ENCODE measurements at places on chromosomes 13 and 19.

DNA sequence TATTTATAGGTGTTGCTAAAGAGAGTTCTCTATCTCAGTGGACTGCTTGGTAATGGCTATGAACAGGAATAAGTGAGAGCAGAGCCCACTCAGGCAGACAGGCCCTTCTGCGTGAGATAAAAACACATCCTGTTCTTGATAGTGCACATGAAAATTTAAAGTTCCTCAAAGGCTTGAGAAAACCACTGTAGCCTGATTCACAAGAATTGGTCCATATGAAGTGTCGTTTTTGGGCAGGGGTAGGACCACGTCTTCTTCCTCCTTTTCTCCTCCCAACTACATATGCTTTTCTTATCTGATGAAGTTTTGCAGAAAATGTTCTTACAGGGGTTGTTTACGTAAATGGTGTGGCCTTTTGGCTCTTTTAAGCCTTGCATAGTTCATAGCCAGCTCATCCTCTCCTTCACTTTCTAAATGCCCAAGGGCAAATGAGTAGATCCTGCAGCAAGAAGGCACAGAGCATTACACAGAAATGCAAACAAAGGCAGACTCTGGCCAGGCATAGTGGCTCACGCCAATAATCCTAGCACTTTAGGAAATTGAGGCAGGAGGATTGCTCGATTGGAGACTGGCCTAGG, 53.8 kb downstream of the RNF6 start:
- no peak for DNase-seq
- no peaks in the 10 kb centered on the region for H3K36me3 ChIP-seq
- peaks cover 8% of the 10 kb centered on the region for H3K27me3 ChIP-seq
- H3K4me3 ChIP-seq = no peak overlapping the region
- H3K27ac ChIP-seq = no peak overlapping the region

- H3K36me3 ChIP-seq = no peaks in the 10 kb centered on the region
- H3K4me3 ChIP-seq = peak overlapping the region; percentile 65
- DNase-seq = peak; percentile 70
- peaks cover 28% of the 10 kb centered on the region for H3K27me3 ChIP-seq
- H3K4me1 ChIP-seq = peaks cover 26% of the 10 kb centered on the region
- no peak overlapping the region for H3K27ac ChIP-seq
These were observed 1.6 kb downstream of the DACT3 start for GRCh38 chr19:46659151-46660007.

- no peak overlapping the region for H3K27ac ChIP-seq
- H3K36me3 ChIP-seq = no peaks in the 10 kb centered on the region
- no peak overlapping the region for H3K4me3 ChIP-seq
- H3K4me1 ChIP-seq = peaks cover 49% of the 10 kb centered on the region
- no peaks in the 10 kb centered on the region for H3K27me3 ChIP-seq
- no peak for DNase-seq
These were observed 7.5 kb downstream of the DOCK9 start for GRCh38 chr13:98970330-98970729.

GRCh38 chr19:16885166-16885565, 3.6 kb upstream of the F2RL3 start:
- H3K27me3 ChIP-seq = peaks cover 6% of the 10 kb centered on the region
- no peak for DNase-seq
- peaks cover 7% of the 10 kb centered on the region for H3K36me3 ChIP-seq
- H3K4me3 ChIP-seq = no peak overlapping the region
- H3K27ac ChIP-seq = no peak overlapping the region

DNA sequence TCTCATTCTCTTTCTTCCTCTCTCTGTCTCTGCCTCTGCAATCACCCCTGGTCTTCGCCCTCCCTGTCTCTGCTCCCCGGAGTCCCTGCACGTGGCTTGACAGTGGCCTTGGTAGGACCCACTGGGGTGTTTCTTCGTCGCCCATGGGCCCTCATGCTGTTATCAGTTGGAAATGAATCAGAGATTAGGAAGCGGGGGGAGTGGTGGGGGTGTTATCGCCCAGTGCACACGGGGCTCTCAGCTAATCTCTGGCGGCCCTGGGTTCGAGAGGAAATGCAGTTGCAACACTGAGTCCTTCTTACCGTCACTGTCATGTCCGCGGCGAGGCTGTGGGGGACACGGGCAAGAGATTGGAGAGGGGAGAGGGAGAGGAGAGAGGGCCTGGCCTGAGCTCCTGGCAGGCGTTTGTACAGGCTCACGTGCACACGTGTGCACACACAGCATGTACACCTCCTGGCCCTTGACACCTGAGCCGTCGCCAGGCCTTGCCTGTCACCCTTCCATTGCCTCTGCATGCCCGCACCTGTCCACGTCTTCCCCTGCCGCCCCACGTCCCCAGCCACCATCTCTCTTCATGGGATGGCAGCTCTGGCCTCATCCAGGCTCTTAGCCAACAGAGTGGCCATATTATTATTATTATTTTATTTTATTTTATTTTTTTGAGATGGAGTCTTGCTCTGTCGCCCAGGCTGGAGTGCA, 37.8 kb upstream of the SLC7A10 start:
- no peak overlapping the region for H3K27ac ChIP-seq
- no peak overlapping the region for H3K4me3 ChIP-seq
- DNase-seq = no peak
- H3K4me1 ChIP-seq = no peaks in the 10 kb centered on the region

GRCh38 chr13:113023694-113024430, 54.8 kb downstream of the MCF2L start:
- peaks cover 2% of the 10 kb centered on the region for H3K27me3 ChIP-seq
- H3K4me1 ChIP-seq = peaks cover 22% of the 10 kb centered on the region
- H3K27ac ChIP-seq = peak overlapping the region; percentile 77

GRCh38 chr19:48137411-48137810, 26.8 kb upstream of the PLA2G4C start:
- no peak overlapping the region for H3K27ac ChIP-seq
- no peak for DNase-seq
- no peaks in the 10 kb centered on the region for H3K4me1 ChIP-seq
- peaks cover 38% of the 10 kb centered on the region for H3K36me3 ChIP-seq

DNA sequence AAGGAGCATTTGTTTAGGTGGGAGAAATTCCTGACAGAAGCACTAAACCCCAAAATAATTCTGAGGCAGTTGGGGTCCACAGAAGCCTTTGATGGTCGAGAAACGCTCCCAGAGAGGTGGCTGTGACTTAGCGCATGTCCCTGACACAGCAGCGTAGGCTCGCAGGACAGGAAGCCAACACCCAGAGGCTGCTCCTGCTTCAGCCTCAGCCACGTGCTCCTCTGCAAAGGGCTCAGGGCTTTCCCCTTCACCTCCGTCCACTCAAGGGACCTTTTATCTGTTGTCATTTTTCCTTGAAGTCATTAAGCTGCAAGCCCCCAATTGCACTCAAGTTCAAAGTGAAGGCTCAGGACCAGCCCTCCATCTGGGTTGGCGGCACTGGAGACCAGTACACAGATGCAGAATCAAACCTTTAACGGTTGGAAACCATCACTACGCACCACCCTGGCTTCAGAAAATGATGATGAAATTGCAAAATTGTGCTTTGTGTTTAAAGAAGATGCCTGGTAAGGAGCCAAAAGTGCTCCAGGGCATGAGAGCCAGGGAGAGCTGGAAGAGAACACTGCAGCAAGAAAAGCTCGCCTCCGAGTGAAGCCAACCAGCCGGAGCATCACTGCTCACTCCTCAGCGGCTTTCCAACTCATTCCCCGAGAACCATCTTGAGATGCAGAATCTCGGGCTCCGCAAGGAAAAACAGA, 219.6 kb downstream of the RAP2A start:
- H3K36me3 ChIP-seq = no peaks in the 10 kb centered on the region
- no peak overlapping the region for H3K4me3 ChIP-seq
- no peak for DNase-seq

DNA sequence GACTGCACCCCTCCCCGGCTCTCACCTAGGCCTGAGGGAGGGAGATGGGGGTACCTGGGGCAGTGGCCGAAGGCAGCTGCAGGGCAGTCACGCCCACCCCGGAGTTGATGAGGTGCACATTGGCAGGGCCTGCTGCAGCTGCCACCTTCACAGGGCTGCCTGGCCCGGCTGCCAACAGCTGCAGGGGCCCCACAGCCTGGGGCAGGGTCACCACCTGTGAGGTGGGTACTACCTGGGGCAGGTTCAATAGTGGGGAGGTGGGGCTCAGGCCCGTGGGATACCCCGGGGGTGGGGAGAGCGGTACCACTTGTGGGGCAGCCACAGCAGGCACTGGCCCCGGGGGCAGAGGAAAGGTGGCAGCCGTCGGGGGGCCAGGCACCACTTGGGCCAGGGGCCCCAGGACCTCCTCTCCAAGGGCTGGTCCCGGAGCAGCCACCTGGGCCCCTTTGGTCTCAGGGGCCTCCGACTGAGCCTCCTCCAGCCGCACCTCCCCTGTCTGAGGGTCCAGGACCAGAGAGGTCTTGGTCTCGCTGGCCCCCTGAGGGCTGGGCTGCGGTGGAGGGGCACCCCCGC, 2.7 kb downstream of the SIX5 start:
- peak overlapping the region; percentile 89 for H3K27ac ChIP-seq
- H3K27me3 ChIP-seq = no peaks in the 10 kb centered on the region
- DNase-seq = no peak

- no peaks in the 10 kb centered on the region for H3K36me3 ChIP-seq
- H3K4me1 ChIP-seq = no peaks in the 10 kb centered on the region
- no peak overlapping the region for H3K4me3 ChIP-seq
- no peaks in the 10 kb centered on the region for H3K27me3 ChIP-seq
- no peak for DNase-seq
These were observed 1674.2 kb downstream of the PCDH9 start for GRCh38 chr13:65555962-65556361.

GRCh38 chr13:112244061-112244460, 132.1 kb upstream of the SPACA7 start:
- H3K27ac ChIP-seq = no peak overlapping the region
- H3K4me3 ChIP-seq = no peak overlapping the region
- peaks cover 6% of the 10 kb centered on the region for H3K27me3 ChIP-seq
- DNase-seq = no peak
- no peaks in the 10 kb centered on the region for H3K4me1 ChIP-seq

GRCh38 chr19:40719414-40719894, 2.5 kb downstream of the ITPKC start:
- peaks cover 51% of the 10 kb centered on the region for H3K4me1 ChIP-seq
- H3K27ac ChIP-seq = peak overlapping the region; percentile 97
- H3K4me3 ChIP-seq = peak overlapping the region; percentile 90
- peaks cover 11% of the 10 kb centered on the region for H3K36me3 ChIP-seq
- no peak for DNase-seq

GRCh38 chr13:93307651-93308050, 81.0 kb downstream of the GPC6 start:
- H3K27me3 ChIP-seq = no peaks in the 10 kb centered on the region
- H3K27ac ChIP-seq = no peak overlapping the region
- no peaks in the 10 kb centered on the region for H3K36me3 ChIP-seq
- DNase-seq = no peak
- H3K4me3 ChIP-seq = no peak overlapping the region

GRCh38 chr19:53396525-53396868, 1.5 kb downstream of the ZNF765 start:
- peaks cover 30% of the 10 kb centered on the region for H3K36me3 ChIP-seq
- no peak overlapping the region for H3K4me3 ChIP-seq
- H3K27ac ChIP-seq = no peak overlapping the region
- no peaks in the 10 kb centered on the region for H3K27me3 ChIP-seq

DNA sequence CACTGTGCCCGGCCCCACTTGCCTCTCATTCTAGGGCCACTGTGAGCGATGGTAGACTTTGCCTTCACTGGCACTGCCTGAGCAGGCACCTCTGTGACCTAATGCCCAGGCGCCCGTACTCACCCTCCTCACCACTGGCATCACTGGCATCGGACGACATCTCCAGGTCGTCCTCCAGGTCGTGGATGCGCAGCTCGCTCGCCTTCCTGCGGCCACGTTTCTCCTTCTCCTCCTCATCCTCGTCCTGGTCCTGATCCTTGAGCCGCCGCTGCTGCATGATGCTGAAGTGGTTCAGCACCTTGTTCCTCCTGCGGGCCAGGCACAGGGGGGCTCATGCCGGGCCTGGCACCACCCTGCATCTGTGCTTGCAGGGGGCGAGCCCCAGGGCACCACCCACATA, 7.5 kb upstream of the PSPN start:
- H3K4me1 ChIP-seq = no peaks in the 10 kb centered on the region
- no peaks in the 10 kb centered on the region for H3K27me3 ChIP-seq
- H3K27ac ChIP-seq = no peak overlapping the region
- no peak for DNase-seq

DNA sequence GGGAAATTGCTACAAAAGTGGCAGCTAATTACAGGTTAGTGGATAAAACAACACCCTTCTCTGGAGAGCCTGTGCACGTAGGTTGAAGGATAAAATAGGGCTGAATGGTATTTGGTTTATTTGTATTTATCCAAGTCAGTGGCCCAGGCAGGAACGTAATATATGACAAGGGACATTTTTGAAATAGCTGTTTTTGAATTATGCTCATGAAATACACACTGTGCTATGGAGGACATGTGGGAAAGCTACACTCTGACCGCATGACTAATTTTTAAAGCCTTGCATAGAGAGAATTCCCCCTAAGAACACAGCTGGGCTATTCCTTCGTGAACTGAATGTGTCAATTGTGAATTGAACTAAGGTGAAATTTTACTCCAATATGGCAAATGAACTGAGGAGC, 292.1 kb upstream of the MAB21L1 start:
- no peak overlapping the region for H3K27ac ChIP-seq
- no peak overlapping the region for H3K4me3 ChIP-seq
- DNase-seq = no peak
- H3K36me3 ChIP-seq = no peaks in the 10 kb centered on the region
- no peaks in the 10 kb centered on the region for H3K4me1 ChIP-seq

- peaks cover 29% of the 10 kb centered on the region for H3K4me1 ChIP-seq
- peaks cover 39% of the 10 kb centered on the region for H3K36me3 ChIP-seq
- peak overlapping the region; percentile 67 for H3K4me3 ChIP-seq
These were observed 746 bp downstream of the RAB3D start for GRCh38 chr19:11338569-11339253.

DNA sequence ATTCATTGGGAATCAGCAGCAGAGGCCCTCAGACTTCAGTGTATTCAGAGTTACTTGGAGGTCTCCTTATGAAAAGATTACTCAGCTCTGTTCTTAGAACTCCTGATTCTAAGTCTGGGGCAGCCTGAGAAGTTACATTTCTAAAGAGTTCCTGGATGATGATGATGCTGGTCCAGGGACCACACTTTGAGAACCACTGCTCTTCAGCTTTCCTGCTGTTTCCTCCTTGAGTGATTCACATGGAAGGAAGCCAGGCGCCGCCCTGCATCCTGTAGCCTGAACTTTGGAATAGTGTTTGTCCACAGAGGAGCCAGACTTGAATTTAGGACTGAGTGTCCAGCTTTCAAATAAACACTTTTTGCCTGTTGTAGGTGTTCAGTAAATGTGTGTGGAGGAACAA, 2.9 kb downstream of the CEBPG start:
- peak overlapping the region; percentile 79 for H3K27ac ChIP-seq
- H3K27me3 ChIP-seq = no peaks in the 10 kb centered on the region
- H3K4me3 ChIP-seq = no peak overlapping the region
- peaks cover 5% of the 10 kb centered on the region for H3K36me3 ChIP-seq

DNA sequence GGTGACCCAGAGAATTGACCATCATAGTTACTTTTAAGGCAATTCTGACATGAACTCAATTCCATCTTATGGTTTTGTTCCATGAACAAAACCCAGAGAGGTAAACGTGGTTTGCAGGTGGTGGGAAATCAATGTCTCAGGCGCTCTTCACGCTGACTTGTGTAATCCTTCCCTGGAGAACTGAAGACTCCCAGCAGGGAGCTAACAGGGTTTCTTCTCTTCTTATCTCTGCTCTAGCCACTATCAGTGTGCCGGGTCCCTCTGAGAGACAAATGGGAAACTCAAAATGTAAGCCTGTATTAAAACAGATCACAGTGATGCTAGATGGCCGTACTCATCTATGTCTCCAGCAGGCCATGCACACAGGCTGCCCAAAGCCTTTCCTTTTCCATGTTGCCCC, 57.6 kb upstream of the ARGLU1 start:
- no peaks in the 10 kb centered on the region for H3K4me1 ChIP-seq
- H3K36me3 ChIP-seq = no peaks in the 10 kb centered on the region
- H3K4me3 ChIP-seq = no peak overlapping the region
- DNase-seq = no peak
- no peaks in the 10 kb centered on the region for H3K27me3 ChIP-seq
